Calu3 (cell line): ENCODE measurements at places on chromosomes 5 and 9. TPM values are rescaled to one million over a fixed set of nuclear protein-coding genes. Genes with fewer than 3 reads are reported as not detected.

Gene LURAP1L
- total RNA-seq, result 48.7 and 52.7 TPM in 2 replicates

GRCh38 chr5:80516826-80517225, 28.9 kb downstream of the FAM151B start:
- H3K27me3 ChIP-seq, result no peaks in the 10 kb centered on the region
- H3K4me3 ChIP-seq, result no peak overlapping the region
- DNase-seq, result peak; percentile 69

GRCh38 chr5:42230839-42231238, 192.4 kb upstream of the GHR start:
- no peaks in the 10 kb centered on the region for H3K36me3 ChIP-seq
- no peak overlapping the region for H3K27ac ChIP-seq
- peaks cover 16% of the 10 kb centered on the region for H3K27me3 ChIP-seq
- H3K4me3 ChIP-seq, result no peak overlapping the region
- DNase-seq, result no peak

DNA sequence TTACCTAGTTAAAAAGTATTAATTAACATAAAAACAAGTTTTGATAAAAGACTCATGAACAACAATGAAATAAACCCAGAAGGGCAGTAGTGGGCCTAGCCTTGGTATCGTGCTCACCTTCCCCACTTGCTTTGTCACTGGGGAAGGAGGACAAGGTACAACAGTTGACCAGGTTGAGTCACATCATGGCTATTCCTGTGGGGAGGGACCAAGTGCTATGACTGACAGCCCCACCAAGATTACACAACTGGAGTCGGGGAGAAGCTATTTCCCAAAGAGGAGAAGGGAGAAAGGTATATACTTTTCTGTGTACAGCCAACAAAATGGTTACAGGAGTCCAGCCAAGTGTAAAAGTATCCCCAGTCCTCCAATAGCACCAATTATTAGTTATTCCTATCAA, 251.3 kb upstream of the RFX3 start:
- no peaks in the 10 kb centered on the region for H3K27me3 ChIP-seq
- H3K27ac ChIP-seq, result no peak overlapping the region
- H3K36me3 ChIP-seq, result no peaks in the 10 kb centered on the region
- no peak overlapping the region for H3K4me3 ChIP-seq

DNA sequence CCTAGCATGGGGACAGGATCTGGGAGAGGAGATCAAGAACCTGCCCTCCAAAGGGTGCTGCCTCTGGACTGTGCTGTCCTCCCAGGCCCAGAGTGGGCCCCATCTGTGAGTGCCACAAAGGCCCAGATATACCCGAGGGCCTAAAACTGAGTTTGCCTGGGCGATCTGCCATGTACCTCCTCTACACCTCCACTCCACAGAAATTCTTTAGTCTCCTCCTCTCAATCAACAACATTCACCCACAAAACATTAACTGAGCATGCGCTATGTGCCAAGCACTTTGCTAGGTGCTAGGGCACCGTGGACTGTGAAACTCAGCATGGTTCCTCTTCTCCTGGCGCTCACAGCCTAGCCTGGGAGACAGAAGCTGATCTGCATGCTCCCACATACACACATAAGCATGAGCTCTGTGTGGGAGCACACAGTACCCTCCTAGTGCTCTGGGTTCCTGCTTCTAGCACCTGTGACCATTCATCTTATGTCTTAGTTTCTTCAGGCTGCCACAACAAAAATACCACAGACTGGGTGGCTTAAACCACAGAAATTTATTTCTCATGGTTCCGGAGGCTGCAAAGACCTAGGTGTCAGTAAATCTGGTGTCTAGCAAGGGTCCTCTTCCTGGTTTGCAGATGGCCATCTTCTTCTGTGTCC, 82.0 kb upstream of the FSTL4 start:
- H3K27me3 ChIP-seq, result peaks cover 89% of the 10 kb centered on the region
- no peak overlapping the region for H3K27ac ChIP-seq
- no peaks in the 10 kb centered on the region for H3K4me1 ChIP-seq
- H3K4me3 ChIP-seq, result no peak overlapping the region
- H3K36me3 ChIP-seq, result no peaks in the 10 kb centered on the region

- H3K27ac ChIP-seq, result no peak overlapping the region
- no peak for DNase-seq
- H3K4me3 ChIP-seq, result no peak overlapping the region
- peaks cover 1% of the 10 kb centered on the region for H3K36me3 ChIP-seq
These were observed 13.1 kb upstream of the ANXA1 start for GRCh38 chr9:73138516-73138915.

Gene SLC34A3
- total RNA-seq, result 0.26 and 0.34 TPM in 2 replicates

DNA sequence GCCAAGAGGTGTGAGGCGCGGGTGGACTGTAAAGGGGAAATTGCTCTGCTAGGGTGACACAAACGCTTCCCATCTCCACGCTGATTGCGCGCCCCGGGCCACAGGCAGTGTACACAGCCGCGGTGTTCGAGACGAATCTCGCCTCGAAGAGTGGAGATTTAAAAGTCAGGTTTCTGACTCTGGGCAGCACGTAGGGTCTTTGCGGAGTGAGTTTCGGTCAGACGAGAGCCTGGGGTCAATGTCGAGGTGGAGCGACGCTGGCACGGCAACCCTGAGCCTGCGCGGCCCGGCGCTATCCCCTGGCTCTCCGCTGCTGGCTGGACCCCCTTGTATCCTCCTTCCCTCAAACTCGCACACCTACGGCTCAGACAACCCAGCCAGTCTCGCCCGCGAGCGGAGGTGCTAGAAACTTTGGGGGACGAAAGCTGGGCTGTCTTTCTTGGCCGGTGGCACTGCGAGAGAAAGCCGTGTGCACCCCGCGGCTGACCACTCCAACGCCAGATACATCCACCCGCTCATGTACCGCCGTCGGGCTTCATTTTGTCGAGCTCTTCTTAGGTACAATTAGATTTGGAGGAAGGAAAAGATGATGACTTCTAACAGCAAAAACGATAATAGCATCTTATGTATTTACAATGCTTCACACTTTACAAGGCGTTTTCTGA, 5.4 kb upstream of the FOXB2 start:
- peaks cover 4% of the 10 kb centered on the region for H3K36me3 ChIP-seq
- DNase-seq, result no peak
- H3K27ac ChIP-seq, result no peak overlapping the region
- H3K27me3 ChIP-seq, result peaks cover 46% of the 10 kb centered on the region

Gene CDKN2B-AS1
- total RNA-seq, result 8.9 and 10.5 TPM in 2 replicates

Gene PTGES
- total RNA-seq, result 6.3 and 7.4 TPM in 2 replicates

DNA sequence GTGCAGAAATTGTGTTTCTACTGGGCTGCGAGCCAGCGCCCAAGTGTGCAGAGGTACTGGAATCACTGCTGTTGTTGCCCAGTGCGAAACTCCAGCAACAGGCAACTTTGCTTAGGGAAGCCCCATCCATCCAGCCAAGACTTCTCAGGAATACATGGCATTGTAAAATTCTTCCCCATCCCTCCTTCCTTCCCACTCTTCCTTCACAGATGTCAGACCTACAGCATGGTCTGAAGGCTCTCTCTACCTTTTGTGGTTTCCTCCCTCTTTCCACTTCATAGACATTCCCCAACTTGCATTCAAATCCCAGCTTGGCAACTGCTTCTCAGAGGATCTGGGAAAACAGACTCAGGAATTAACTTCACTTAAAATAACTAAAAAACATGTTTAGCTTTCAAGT, 30.4 kb downstream of the ARL15 start:
- H3K4me1 ChIP-seq, result no peaks in the 10 kb centered on the region
- no peaks in the 10 kb centered on the region for H3K36me3 ChIP-seq
- no peak overlapping the region for H3K27ac ChIP-seq
- no peak overlapping the region for H3K4me3 ChIP-seq

Gene SHOC1
- total RNA-seq, result not detected in 2 replicates

Gene PRLR
- 0.59 and 1.2 TPM in 2 replicates for total RNA-seq

DNA sequence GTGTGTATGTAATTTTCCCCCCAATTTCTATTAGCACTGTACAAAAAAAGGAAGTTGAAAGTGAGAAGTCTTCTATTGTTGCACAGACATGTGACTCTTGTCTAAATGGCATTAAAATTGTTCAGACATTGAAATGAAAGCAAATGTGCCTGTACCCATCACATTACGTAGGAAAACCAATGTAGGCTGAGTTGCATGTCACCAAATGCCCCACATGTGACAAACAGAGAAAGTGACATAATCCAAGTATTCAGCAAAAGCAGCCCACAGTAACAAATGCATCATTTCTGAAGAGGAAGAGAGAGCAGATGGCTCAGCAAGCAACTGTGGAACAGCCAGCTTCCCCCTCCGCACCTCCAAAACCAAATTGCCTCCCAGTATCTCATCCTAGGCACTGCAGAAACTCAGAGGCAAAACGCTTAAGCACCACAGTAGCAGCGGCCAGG, 161.5 kb upstream of the NR4A3 start:
- no peaks in the 10 kb centered on the region for H3K36me3 ChIP-seq
- no peak overlapping the region for H3K4me3 ChIP-seq
- H3K4me1 ChIP-seq, result no peaks in the 10 kb centered on the region
- no peak overlapping the region for H3K27ac ChIP-seq
- no peak for DNase-seq

Gene EIF4EBP3
- 14.1 and 18.8 TPM in 2 replicates for total RNA-seq

DNA sequence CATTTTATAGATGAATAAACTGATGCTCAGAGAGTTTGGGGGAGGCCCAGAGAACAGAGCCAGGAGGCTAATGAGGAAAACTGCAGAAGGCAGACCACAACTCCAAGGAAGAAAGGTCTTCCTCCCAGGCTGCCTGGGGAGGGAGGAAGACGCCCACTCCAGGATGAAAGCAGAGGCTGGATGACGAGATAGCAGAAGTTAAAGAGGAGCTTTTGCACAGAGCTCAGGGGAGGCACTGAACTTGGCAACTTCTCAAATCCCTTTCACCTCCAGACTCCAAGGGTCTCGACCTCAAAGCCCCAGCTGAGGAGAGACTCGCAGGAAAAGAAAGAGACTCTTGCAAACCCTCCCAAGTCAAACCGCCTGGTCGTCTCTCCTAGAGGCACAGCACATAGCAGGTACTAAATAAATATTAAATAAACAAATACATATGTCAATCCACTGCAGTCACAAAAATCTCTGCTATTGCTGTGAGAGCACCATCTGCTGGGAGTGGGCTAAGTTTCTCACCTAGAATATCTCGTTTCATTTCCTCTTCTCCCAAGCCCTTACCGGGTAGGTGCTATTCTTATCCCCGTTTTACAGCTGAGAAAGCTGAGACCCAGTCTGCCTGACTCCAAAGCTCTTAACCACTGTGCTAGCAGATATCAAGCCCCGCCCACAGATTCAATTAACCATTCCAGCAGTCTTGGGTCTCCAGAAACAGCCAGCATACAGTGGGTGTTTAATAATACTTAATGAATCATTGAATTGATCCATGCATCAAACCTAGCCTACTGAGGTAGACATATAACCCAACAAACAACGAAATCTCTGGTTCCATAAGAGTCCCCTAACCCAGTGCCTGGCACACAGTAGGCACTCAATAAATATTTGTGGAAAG, 97.8 kb upstream of the HAND1 start:
- H3K27me3 ChIP-seq, result peaks cover 63% of the 10 kb centered on the region
- peak; percentile 13 for DNase-seq
- H3K36me3 ChIP-seq, result no peaks in the 10 kb centered on the region
- H3K4me3 ChIP-seq, result no peak overlapping the region

Gene TMEM171
- 18.4 and 20.8 TPM in 2 replicates for total RNA-seq

Gene DRD1
- total RNA-seq, result not detected in 2 replicates

DNA sequence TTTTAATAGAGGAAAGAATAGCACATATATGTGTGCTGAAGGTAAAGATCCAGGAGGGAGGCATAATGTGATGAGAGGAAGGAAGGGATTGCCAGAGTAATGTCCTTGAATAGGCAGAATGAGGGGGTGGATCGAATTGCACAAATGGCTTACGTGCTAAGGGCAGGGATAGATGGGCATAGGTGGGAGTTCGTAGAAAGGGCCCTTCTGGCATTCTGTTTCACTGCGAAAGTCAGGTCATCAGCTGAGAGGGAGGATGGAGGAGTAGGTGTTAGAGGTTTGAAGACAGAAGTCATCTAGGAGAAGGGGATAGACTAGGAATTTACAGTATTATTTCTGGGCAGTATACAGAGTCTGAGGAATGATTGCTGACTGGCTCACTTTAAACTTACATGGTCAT, 32.1 kb downstream of the CNOT6 start:
- H3K4me1 ChIP-seq, result peaks cover 24% of the 10 kb centered on the region
- no peaks in the 10 kb centered on the region for H3K27me3 ChIP-seq
- DNase-seq, result no peak
- H3K4me3 ChIP-seq, result no peak overlapping the region

DNA sequence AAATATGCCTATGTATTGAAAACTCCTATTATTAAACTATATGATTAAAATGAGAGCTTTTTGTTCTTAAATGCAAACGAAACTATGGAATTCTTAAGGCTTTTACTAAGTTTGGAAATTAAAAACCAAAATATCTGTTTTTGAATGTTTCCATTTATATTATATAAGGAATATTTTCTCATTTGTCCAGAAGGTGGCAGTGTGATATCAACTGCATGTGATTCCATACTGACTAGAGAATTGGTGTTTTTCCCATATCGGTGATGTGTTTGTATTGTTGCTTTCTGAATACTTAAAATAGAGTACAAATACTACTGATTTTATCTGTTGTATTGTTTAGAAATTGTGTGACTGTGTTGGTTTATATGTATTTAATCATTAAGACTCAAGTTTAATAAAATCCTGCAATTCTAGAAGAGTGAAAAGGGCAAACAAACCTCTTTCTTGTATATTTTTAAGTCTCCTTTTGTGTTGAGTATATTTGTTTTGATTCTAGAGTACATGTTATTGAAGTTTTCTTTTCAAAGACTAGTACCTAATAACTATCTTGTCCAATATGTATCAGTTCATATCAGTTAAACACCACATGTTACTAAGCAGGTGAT, 320.8 kb downstream of the CCDC171 start:
- no peak overlapping the region for H3K27ac ChIP-seq
- no peak overlapping the region for H3K4me3 ChIP-seq
- DNase-seq, result no peak
- H3K36me3 ChIP-seq, result no peaks in the 10 kb centered on the region
- no peaks in the 10 kb centered on the region for H3K27me3 ChIP-seq

DNA sequence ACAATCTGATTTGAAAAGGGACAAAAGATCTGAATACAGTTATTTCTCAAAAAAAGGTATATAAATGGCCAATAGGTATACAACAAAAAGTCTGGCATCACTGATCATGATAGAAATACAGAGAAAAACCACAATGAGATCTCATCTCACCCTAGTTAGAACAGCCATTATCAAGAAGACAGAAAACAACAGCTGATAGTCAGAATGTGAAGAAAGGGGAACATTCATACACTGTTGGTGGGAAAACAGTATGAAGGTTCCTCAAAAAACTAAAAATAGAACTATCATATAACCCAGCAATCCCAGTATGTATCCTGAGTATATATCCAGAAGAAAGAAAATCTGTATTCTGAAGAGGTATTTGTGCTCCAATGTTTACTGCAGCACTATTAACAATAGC, 75.7 kb upstream of the OR2K2 start:
- H3K4me3 ChIP-seq, result no peak overlapping the region
- DNase-seq, result no peak
- H3K4me1 ChIP-seq, result no peaks in the 10 kb centered on the region
- H3K27me3 ChIP-seq, result no peaks in the 10 kb centered on the region
- H3K27ac ChIP-seq, result no peak overlapping the region

DNA sequence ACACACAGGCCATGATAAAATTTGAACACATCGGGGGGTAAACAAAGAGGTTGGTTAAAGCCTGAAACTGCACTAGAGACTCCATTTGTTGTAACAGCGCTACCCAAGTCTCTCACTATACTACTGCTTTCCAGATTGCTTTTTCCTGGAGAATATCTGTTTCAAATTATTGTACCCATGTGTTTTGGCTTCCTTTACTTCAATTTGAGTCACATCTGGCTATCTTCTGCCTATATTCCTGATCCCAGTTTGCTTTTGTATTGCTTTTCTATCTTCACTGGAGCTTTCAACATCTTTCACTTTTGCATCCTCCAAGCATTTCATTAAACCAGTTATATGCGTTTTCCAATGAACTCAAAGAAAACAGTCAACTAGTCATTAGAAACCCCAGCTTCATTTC, 404.7 kb downstream of the MLLT3 start:
- no peaks in the 10 kb centered on the region for H3K4me1 ChIP-seq
- DNase-seq, result no peak
- H3K27me3 ChIP-seq, result no peaks in the 10 kb centered on the region
- H3K36me3 ChIP-seq, result no peaks in the 10 kb centered on the region
